ENCODE measurements at places on chromosomes 16 and 17. TPM values are rescaled to one million over a fixed set of nuclear protein-coding genes. Genes with fewer than 3 reads are reported as not detected.
A peak's percentile ranks its signal among the peaks of the same experiment; 100 is the strongest.

ARL2BP gene
- total RNA-seq = 88.7 TPM

CDK10 gene
- total RNA-seq = 71.5 TPM

DNA sequence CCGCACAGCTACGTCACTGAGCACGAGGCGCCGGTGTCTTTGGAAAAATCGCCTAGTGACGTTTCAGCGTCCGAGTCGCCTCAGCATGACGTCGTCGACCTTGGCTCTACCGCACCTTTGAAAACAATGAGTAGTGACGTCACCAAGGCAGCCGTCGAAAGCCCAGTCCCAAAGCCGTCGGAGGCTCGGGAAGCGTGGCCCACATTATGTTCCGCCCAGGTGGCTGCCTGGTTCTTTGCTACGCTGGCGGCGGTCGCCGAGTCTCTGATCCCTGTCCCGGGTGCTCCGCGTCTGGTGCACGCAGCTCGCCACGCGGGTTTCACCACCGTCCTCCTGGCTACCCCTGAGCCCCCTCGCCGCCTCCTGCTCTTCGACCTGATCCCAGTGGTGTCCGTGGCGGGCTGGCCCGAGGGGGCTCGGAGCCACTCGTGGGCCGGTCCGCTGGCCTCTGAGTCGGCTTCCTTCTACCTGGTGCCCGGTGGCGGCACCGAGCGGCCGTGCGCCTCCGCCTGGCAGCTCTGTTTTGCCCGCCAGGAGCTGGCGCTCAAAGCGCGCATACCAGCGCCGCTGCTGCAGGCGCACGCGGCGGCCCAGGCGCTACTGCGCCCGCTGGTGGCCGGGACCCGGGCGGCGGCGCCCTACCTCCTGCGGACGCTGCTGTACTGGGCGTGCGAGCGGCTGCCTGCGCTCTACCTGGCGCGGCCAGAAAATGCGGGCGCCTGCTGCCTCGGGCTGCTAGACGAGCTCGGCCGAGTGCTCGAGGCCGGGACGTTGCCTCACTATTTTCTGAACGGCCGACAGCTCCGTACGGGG, 1.5 kb downstream of the TMEM102 start:
- peak; percentile 86 for DNase-seq

DNA sequence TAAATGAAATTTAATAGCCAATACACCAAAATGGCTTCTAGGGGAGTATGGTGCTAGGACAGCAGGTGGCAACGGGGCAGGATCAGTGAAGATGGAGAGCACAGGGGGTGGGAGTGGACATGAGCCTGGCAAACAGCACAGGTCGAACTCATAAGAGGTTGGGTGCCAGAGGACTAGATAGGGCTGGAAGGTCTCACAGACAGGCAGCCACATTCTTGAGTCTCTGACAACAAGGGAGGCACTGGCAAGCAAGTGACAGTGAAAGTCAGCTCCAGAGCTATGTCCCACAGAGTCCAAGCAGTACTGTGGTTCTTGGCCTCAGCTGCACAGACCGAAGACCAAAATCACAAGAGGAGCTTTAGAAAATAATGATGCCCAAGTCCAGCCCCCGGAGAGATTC, 61.2 kb downstream of the USP31 start:
- no peak for DNase-seq

- no peak for DNase-seq
Observed at GRCh38 chr17:48106802-48107136, 797 bp upstream of the SNX11 start.

DNA sequence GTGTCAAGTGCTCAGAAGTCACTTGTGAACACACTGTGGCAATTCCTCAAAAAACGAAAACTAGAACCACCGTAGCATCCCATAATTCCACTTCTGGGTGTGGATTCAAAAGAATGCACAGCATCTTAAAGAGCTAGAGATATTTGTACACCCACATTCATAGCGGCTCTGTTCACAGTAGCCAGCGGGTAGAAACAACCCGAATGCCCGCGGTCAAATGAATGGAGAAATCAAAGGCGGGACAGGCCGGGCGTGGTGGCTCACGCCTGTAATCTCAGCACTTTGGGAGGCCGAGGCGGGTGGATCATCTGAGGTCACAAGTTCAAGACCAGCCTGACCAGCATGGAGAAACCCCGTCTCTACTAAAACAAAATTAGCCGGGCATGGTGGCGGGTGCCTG, 337.5 kb downstream of the SEC14L1 start:
- DNase-seq = no peak

Data from adrenal gland (tissue), 19 donors.